ENCODE measurements at places on chromosomes 7 and 10.

DNA sequence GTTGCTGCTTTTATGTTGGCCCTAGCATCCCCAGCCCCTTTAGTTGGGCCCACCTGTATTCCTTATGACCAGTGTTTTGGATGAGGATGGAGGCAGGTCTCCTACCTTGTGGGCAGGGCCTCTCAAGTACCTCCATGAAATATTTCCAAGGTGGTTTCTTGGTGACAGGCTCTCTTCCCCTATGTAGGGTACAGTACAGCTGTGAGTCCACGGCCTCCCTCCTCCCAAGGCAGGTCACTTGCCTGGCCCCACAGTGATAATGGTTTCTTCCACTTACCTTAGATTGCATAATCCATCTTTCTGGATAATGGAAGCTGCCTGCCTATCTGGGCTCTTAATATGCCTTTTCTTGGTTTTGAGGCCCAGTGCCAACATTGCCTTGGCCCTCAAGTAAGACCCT is 110.4 kb downstream of the NT5C2 start:
- DNase-seq = no peak

- no peak for DNase-seq
Observed at GRCh38 chr10:131231965-131232541, 79.5 kb downstream of the TCERG1L start.

DNA sequence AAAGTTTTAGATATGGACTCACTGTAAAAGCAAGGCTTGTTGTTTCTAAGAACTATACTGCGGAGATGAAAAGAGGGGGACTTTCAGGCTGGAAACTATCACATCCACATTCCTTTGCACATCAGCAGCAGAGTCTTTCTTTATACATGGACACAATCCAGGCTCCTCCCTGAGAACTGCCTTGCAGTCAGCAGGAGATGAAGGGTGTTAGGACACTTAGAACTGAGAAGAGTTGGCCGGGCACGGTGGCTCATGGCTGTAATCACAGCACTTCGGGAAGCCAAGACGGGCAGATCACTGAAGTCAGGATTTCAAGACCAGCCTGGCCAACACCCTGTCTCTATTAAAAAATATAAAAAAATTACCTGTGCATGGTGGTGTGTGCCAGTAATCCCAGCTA is 9.7 kb upstream of the GARS1 start:
- no peak for DNase-seq

DNA sequence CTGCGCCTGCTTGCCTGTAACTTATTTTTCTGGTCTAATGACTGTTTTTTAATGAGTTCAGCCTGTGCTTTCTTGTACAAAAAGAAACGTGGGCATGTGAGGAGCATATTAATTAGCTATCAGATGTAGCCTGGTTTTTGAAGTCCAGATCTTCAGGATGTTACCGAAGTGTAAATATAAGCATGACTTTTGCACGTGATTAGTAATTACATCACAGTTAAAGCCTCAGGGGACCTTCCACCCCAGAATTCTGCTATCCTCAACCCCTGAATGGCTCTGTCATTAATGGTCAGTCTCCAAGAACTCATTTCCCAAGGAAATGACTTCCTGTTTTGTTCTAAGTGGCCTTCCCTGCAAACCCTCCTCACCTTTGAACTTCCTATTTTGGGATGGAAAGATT is 2.1 kb upstream of the PRXL2A start:
- no peak for DNase-seq

All from activated naive CD8-positive, alpha-beta T cell treated with anti-CD3 and anti-CD28 coated beads, Interleukin-2, amount 50 U/mL, for 16 hours (primary cell).